T-cell (primary cell): ENCODE measurements at places on chromosomes 2 and 18. TPM values are rescaled to one million over a fixed set of nuclear protein-coding genes. Genes with fewer than 3 reads are reported as not detected.

DNA sequence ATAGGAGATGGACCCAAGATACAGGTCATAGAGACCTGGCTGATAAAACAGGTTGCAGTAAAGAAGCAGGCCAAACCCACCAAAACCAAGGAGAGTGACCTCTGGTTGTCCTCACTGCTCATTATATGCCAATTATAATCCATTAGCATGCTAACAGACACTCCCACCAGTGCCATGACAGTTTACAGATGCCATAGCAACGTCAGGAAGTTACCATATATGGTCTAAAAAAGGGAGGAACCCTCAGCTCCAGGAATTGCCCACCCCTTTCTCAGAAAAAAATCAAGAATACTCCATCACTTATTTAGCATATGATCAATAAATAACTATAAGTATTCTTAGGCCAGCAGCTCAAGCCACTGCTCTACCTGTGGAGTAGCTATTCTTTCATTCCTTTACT, 574.7 kb upstream of the ID2 start:
- DNase-seq = no peak

DNA sequence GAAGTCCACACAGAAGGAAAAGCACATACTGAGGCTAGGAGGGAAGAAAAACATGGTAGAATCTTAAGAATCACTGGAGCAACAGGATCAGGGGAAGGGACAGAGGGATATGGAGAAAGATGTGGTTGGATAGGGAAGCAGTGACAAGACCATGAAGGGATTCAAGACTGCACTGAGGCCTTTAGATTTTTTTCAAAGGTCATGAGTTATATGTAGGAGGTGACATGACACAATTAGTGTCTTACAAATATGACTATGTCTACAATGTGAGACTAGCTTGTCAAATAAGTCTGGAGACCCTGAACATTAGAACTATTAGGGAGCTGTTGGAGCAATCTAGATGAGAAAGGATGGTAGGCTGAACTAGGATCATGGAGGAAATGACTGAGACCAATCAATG, 1130.3 kb upstream of the ZEB2 start:
- DNase-seq = no peak

GRCh38 chr2:126885751-126886210, 12.9 kb upstream of the TEX51 start:
- DNase-seq = no peak

- no peak for DNase-seq
Measured at GRCh38 chr2:76667821-76668271, 854.3 kb downstream of the LRRTM4 start.

DNA sequence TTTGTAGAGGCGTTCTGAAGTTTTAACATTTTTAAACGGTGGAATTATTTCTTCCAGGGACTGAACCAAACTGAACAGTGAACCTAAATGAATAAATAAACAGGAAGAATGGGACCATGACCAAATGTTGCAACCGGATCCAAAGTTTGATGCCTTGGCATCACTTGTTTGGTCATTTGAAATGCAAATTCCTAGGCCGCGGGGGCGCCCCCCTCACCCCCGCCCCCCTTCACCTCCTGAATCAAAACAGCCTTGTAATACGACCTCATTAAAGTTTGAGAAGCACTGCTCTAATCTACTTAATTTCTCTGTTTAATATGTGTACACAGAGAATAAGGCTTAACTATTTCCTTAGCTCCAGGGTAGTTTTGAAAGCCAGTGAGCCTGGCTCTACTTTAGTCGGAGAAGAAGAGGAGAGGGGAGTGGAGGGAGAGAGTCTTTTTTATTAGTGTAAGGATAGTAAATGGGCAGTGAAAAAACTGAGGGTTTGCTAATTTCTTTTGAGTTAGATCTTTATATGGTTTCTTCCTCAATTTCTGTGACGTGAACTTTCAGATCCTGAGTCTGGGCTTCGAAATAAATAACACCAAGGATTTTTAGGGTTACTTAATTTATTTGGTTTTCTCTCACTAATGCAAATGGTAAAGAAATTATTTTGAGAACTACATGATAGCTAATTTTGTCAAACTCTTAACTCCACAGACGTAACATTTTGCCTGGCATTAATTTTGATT, 5.7 kb downstream of the C2orf80 start:
- no peak for DNase-seq

DNA sequence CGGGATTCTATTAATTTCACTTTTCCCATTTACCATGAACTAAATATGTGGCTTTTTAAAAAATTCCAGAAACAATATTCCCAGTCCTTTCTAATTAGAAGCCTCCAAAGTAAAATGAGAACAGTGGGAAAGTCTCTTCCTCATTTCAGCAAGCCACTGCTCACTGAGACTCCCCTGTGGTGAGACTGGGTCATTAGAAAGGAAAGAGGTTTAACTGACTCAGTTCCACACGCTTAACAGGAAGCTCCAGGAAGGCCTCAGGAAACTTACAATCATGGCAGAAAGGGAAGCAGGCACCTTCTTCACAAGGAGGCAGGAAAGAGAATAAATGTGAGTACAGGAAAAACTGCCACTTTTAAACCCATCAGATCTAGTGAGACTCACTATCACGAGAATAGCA, 258.9 kb upstream of the CHAC2 start:
- no peak for DNase-seq

- no peak for DNase-seq
Measured at GRCh38 chr2:180707884-180708205, 272.6 kb upstream of the UBE2E3 start.

GRCh38 chr2:151498178-151498577, 88.5 kb downstream of the RIF1 start:
- DNase-seq = no peak

DNA sequence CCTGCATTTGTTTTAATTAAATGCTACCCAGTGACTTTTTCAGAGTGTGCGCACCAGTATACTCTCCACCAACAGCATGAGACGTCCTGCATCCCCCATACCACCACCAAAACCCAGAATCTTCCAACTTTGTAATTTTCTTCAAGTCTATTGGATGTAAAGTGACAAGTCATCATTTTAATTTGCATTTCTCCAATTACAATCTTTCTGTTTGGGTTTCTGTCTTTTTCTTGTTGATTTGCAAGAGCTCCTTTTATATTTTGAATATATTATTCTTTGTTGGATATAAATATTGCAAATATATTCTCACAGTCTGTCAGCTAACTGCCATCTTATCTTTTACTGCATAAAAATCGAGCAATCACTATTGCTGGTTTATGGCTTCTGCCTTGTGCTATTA, 96.6 kb downstream of the FAM168B start:
- no peak for DNase-seq

DNA sequence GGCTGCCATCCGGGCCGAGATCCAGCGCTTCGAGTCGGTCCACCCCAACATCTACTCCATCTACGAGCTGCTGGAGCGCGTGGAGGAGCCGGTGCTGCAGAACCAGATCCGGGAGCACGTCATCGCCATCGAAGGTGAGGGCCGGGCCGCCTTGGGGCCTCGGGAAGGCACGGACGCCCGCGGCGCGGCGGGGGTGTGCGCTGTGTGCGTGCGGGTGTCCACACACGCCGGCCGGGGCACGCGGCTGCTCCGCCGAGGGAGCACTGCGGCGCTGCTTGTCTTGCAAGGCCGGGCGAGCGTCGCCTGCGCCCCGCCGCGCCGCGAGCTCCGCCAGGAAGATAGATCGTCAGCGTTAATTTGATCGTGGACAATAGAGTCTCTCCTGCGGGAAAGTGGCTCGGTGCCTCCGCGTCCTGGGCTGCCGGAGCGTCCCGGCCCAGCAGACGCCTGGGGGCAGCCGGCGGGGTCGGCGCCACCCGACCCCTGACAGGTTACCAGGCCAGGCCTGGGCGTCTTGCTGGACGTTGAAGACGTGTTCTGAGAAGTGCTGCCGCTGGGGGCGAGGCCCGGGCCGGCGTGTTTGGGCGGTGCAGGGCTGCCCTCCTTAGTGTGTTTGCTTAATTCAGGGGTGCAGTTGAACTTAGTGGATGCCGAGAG, 1.0 kb downstream of the AGAP1 start:
- no peak for DNase-seq

DNA sequence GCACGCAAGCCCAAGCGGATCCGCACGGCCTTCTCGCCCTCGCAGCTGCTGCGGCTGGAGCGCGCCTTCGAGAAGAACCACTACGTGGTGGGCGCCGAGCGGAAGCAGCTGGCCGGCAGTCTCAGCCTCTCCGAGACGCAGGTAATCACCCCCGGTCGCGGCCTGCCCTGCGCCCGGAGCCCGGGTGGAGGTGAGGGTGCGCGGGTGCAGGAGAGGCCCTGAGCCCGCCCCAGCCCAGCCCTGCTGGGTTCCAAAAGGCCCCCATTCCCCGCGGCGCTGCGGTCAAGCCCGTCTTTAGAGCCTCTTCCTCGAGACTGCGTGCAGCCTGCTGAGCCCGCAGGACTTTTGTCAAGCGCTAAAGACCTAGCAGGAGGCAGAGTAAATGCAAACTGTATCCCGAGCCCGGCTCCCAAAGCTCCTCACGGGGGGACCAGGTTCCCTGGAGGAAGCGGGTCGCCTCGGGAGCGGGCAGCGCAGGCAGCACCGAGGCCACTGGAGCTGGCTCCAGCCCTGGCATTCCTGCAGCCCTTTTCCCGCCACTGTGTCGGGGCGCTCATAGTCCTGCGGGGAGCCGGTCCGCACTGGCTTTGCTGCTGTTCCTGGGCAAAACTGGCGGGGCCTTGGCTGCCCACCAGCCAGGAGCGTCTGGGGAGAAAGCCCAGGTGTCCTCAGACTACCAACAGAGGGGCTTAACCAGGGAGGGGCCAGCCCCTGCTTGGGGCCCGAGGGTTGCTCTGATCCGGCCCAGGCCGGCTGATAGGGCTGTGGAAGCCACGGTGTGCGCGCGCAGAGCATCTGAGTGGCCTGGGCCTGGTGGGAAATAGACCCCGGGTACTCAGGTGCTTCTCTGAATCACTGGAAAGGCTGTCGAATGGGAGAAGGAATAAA, 7.3 kb downstream of the EMX1 start:
- DNase-seq = no peak

The CAVIN2 gene
- 2.7 TPM for total RNA-seq

The SLC38A11 gene
- not detected for total RNA-seq

The ZBTB7C gene
- total RNA-seq = 0.06 TPM

The AKAIN1 gene
- total RNA-seq = not detected

The CAD gene
- 65.4 TPM for total RNA-seq

The BMP10 gene
- not detected for total RNA-seq
